Stimulated activated CD4-positive, alpha-beta T cell treated with anti-CD3 and anti-CD28 coated beads, Interleukin-1b, Interleukin-23, amount 100 ng/mL, for 1 hour (primary cell): ENCODE measurements at places on chromosomes 4 and X.

DNA sequence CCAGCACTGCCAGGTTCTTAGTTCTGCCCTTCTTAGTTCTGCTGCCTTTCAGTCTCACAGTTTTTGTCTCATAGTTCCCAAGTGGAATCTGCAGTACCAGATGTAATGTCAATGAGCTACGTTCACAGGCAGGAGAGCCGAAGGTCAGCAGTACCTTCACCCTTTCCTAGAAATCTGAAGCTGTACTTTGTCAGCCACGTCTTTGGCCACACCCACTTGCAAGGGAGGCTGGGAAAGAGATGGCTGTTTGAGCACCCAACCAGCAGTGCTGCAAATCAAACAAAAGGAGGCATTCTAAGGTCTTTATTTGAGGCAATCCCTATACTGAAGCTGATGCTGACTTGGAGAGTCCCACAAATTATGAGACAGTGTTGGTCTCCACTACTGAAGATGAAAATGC, 199.1 kb upstream of the NPY2R start:
- no peak for DNase-seq

- DNase-seq = no peak
These were observed 488.2 kb downstream of the GRID2 start for GRCh38 chr4:92791871-92792440.

DNA sequence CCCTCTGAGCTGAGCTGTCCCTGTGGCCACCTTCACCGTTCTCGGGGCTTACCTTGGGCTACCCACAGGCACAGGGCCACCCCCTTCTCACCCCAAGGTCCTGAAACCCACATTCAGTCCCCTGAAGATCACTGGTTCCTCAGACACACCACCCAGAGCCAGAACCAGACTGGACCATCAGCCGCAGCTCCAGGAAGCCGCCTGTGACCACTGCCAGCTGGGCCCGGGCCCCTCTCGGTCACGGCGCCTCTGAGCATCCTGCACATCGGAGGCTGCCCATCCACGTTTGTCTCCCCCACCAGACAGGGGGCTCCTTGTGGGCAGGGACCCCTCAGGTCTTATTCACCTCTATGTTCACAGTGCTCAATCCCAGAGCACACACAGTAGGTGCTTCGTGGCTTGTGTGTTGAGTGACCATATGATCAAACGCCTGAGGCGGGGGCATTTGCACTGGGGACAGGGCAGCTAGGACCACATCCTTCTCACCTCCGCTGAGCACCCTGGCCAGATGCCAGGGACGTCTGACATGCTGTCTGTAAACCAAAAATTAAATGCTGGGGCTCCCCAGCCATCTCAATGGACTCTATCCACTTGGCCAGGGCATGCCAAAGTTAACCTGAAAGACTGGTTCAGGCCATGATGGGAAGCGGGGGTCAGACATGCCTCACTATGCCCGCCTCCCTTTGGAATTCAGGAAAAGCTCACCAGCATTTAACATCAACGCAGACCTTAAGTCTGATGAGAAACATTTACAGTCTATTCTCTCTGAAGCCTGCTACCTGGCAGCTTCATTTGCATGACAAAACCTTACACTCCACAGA, 109.4 kb upstream of the AFAP1 start:
- no peak for DNase-seq

GRCh38 chrX:35104626-35105025, 162.0 kb downstream of the FAM47B start:
- DNase-seq = no peak

- DNase-seq = no peak
These were observed 376.7 kb downstream of the GPM6A start for GRCh38 chr4:175435381-175435783.

DNA sequence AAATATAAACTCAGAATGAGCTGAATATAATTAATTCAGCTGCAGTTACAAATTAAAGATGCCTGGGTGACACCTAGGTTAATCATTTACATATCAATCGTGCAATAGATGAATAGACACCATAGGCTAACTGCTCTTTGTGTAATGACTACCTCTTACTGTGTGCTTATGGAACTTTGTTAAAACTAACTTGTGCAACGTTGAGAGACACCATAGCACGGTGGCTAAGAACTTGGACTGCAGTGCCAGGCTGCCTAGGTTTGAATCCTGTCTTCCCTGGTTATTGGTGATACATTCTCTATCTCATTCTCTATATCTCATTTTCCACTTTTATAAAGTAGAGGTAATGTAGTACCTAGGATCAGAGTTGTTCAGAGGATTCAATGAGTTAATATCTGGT, 46.9 kb downstream of the SMAD1 start:
- DNase-seq = no peak

DNA sequence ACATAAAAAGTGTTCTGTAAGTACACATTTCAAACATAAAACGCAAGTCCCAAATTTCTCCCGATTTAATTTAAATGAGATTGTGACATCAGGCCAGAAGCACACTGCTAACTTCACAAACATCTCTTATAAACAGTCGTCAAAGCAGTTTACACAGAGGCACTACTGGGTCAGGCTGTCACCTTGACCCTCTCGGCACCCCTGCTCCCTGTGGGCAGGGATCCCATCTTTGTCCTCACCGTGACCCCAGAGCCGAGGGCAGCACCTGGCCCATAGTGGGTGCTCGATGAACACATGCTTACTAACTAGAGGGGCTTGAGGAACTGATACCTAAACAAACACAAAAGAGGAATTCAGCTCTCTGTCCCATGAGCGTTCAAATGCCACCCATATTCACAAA, 22.2 kb downstream of the QDPR start:
- DNase-seq = no peak
